Fibroblast of skin of left biceps (primary cell): ENCODE measurements at places on chromosomes 11 and 22.

- DNase-seq: peak; percentile 84
These were observed at the start of the genes NLRP14 and ZNF214 for GRCh38 chr11:7020183-7020917. Gene NLRP14, plus strand, starts transcription at chr11:7020479. Its CDS starts 18,108 bp downstream, at chr11:7038587. Gene ZNF214, minus strand, starts transcription at chr11:7020346. Its CDS starts 17,511 bp downstream, at chr11:7002835.

GRCh38 chr11:58192229-58192628, 3.4 kb downstream of the OR9Q2 start:
- DNase-seq: no peak

DNA sequence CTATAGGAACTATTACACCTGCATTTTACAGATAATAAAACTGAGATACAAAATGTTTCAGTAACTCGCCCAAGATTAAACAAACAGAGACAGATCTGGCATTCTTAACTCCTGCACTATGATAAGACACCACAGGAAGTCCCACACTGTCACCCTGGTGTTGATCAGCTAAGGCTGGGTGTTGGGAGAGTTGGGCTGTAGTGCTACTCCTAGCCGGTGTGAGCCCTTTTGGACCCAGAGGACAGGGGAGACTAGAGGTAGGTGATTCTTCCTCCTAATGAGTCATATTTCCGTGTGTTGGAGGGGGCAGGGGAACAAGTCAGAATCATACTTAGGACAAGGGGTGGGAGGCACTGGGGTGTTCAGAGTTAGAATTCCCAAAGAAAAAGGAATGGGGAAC, 353.2 kb upstream of the TENM4 start:
- no peak for DNase-seq

- DNase-seq: no peak
These were observed 18.1 kb upstream of the RASD2 start for GRCh38 chr22:35522225-35523149.

DNA sequence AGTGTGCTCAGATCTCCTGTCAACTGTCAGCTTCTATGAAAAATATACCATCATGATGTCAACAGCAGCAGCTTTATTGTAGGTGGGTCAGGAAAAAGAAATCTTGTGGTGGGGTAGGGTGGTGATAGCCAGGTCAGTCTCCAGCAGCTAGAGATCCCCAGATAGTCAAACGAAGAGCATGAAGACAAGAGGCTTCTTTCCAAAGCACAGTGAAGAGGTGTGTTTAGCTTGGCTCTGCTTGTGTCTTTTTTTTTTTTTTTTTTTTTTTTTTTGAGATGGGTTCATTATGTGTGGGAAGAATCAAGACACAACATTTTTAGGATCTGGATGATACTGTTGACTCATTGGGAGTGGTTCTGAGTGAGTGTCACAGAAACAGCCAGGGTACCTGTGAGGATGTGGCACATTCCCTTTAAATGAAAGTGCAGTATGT, 1075.5 kb downstream of the NTM start:
- DNase-seq: peak; percentile 55

DNA sequence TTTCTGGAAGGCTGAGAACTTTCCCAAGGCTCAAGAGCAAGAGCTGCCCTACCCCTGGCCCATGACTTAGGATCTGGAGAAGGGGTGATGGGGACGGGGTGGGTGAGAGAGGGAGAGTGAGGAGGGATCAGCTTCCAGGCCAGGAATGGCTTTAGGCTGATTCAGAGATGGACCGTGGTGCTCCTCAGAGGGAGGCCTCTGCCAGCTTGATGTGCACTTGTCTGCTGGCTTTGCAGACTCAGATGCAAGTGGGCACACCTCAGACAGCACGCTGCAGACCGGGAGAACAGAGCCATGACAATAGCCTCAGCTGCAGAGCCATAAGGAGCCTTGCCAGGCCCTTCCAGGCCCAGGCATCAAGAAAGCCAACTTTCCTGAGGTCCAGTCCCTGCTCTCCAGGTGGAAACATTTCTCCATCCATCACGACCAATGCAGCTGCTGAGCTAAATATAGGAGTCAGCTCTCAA, 41.3 kb downstream of the ALX4 start:
- no peak for DNase-seq
